ENCODE measurements at places on chromosomes 4 and X.

- DNase-seq = no peak
Observed at GRCh38 chr4:68591204-68591603, 15.1 kb upstream of the UGT2B17 start.

DNA sequence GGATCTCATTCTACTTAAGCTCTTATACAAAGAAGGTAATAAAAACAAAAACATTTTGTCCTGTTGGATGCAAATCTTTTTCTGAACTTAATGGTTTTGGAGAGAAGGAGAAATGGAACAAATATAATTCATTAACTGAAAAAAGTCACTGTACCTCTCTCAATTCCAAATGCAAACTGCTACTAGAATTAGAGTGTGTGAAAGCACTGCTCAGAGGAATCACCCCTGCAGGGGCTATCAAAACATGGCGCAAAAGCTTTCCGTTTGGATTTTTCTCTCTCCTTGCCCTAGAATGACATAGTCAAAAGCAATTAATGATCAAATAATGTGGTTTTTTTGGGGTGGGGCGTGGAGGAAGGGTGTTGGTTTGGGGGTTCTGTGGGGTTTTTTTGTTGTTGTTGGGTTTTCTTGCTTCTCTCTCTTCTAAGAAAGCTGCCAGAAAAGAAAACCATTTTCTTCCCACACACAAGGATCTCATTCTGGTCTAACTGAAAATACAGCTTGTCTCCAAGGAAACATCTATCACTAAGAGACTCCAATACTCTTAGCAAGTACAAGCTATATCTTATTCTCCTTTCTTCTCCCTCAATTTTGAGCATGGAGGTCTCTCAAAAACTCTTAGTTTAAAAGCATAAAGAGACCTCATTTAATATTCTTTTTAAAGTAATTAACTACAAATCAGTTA, 41.6 kb downstream of the USP46 start:
- no peak for DNase-seq

- DNase-seq = no peak
Observed at GRCh38 chrX:130836447-130836846, 66.6 kb downstream of the ENOX2 start.

DNA sequence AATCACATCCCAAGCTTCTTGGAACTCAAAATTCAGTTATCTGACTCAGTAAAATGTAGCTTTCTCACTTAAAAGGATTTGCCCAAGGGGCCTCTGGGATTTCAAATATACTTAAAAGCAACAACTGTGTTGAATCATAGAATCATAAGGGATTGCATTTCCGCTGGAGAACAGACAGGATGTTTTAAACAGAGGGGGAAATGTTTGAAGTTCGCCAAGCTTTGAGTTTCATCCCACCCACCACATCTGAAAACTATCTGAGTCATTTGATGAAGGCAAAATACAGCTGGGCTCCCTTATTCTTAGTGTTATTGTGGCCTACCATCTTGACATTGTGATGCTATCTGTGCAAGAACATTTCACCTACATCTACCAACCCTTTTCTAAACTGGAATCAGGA, 73.5 kb downstream of the PPP1R2C start:
- DNase-seq = no peak

GRCh38 chr4:83558680-83559079, 22.8 kb downstream of the GPAT3 start:
- peak; percentile 52 for DNase-seq

GRCh38 chr4:77917075-77917474, 54.4 kb downstream of the MRPL1 start:
- no peak for DNase-seq

DNA sequence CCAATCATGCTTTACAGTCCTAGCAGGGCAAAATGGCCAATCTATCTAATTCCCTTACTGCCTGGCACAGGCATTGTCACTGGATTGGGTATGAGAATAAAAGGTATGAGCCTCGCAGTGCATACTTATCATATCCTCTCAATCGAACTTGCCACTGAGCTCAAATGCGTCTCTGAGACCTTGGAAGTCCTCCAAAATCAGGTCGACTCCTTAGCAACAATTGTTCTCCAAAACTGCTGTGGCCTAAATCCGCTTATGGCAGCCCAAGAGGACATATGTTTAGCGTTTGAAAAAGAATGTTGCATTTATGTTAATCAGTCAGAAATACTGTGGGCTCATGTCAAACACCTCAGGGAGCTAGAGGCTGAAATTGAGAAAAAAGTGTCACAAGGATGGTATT, 69.7 kb downstream of the SPIN4 start:
- no peak for DNase-seq

DNA sequence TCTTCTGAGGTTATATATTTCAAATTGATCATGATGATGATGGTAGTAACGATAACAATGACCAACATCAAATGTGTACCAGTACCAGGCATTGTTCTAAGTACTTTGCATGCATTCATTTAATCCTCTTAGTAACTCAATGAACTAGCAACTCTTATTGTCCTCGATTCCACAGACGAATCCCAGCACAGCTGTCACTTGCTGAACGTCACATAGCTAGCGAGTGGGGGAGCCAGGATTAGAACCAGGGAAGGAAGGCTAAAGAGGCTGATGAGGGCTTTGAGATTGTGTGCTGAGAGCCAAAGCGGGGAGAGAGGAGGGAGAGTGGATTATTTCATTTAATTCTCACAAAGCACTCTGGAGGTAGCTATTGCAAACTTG, 103.6 kb downstream of the PHOX2B start:
- DNase-seq = no peak

- DNase-seq = no peak
Observed at GRCh38 chr4:182893474-182894080, 23.6 kb downstream of the DCTD start.

DNA sequence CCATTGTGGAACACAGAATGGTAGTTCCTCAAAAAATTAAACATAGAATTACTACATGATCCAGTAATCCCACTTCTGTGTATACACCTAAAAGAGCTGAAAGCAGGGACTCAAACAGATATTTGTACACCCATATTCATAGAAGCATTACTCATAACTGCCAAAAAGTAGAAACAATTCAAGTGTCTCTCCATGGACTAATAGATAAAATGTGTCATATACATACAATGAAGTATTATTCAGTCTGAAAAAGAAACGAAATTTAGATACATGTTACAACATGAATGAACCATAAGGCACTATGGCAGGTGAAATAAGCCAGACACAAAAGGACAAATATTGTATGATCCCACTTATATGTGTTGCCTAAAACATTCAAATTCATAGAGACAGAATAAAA, 145.1 kb downstream of the ANTXR2 start:
- no peak for DNase-seq

DNA sequence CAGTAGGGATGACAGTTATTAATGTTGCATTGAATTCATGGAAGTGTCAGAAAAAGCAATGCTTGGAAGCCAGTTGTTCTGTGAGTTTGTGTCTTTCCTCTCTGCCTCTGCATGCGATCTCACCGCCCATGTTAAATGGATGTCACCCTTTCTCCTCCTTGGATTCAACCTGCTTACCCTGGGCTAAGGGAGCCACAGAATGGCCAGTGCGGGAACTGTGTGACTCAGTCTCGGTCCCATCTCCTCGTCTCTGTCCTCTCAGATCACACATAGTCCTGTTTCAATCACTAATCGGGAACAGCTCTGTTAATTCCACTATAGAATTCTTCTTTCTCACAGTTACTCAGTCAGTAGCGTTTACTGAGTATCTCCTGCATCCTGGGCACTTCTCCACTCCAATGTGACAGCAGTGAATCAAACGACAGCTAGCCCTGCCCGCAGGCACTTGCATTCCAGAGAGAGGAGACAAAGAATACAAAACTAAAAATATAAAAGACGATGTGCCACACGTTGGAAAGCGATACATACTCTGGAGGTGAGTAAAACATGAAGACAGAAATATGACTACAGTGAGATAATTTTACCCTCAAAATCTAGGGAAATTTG, 53.6 kb upstream of the TLR3 start:
- no peak for DNase-seq

- no peak for DNase-seq
Observed at GRCh38 chrX:20309806-20310205, 43.1 kb upstream of the RPS6KA3 start.

DNA sequence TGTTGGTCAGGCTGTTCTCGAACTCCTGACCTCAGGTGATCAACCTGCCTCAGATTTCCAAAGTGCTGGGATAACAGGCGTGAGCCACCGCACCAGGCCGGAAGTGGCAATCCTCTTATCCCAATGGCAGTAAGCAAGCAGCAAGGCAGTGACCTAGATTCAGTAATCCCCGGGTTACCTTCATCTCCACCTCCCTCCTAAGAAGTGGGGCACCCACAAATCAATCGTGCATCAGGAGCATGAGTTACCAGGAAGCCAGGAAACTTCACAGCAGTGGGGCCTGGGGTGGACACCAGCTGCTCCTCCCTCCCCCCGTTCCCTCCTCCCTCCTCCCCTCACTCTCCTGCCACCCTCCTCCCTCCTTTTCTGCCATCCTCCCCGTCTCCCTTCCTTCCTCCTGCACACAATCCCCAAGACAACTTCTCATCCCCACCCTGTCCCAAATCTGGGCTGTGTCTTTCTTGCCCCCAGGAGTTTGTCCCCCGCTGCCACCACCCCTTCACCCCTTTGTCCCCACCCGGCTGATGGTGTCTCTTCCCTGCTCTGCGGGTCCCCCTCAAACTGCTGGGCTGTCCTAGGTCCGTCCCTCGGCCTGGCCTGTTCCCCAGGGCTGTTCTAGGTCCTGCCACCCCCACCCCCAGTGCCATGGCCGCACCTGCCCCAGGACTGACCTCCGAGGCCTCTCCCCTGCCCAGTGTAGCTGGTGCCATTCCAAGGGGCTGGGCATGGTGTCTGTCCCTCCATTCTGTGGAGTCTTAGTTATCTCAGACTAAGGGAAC, 2.2 kb downstream of the PDE6B start:
- no peak for DNase-seq

DNA sequence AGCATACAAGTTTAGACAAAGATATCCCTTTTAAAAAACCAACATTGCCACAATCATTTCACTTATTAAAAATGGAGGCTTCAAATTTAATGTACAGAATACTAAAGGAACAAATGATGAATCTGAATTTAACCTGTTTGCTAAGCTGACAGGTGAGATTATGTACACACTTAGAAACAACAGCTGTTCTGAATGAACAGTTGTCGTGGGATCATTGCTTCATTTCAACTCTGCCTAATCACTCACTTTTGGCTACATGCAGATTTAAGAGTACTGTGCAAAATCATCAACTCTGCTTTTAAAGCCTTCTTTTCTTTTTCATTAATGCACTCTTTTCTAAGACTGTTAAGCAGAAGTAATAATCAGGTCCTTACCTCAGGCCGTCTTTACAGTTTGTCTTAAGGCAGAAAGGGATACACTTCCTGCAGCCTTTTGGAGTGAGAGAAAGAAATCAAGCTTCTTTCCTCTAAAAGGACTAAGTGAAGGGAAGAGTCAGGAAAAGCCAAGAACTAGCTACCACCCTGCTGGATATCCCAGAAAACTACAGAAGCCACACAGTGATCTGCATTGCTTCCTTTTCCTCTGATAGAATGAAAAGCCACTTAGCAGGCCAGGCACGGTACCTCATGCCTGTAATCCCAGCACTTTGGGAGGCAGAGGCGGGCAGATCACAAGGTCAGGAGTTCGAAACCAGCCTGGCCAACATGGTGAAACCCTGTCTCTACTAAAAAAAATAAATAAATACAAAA, 54.7 kb upstream of the NPNT start:
- DNase-seq = no peak

DNA sequence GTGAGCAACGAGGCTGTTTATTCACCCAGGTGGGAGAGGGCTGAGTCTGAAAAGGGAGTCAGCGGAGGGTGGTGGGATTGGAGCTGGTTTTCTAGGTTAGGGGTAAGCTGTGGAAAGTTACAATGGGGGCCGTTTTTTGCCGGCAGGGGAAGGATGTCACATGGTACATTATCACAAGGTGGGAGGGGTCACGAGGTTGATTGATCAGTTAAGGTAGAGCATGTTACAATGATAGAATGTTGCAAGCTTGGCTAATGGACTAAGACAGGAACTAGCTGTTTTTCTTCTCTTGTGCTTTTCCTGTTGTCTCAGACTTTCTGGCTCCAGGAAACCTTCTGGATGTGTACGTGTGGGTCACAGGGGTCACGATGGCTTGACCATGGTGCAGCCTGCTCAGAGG, 536.3 kb upstream of the HTR2C start:
- DNase-seq = no peak

DNA sequence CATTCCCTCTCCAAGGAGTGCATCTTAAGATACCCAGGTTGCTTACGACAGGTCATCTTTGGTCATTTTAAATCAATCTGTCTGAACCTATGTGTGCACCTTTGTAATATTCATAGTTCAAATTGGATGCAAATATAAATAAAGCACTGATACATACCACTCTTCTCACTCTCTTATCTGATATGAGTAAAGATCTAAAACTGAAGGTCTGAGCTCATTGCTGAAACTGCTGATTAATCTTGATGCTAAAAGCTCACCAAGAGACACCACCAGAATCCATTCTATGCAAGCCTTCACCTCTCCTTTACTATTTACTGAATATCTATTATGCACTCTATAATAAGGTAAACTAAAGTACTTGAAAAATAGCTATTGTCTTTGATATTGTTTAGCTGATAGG, 16.6 kb downstream of the HSD17B13 start:
- no peak for DNase-seq

DNA sequence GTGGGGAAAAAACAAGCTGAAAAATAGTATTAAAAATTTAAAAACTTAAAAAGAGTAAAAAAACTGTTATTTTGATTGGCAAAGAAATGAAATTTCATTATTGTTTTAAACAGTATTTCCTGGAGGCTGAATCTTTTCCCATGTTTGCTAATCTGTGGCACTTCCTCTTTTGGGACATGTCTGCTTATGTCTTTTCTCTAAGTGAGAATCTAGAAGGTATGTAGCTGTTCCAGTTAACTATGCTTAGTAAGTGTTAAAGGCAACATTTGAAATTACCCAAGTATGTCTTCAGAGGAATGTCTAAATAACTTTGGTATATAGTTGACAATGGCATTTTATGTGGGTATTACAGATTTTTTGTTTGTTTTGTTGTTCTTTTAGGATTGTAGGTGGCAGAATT, 81.6 kb upstream of the TBC1D9 start:
- no peak for DNase-seq

DNA sequence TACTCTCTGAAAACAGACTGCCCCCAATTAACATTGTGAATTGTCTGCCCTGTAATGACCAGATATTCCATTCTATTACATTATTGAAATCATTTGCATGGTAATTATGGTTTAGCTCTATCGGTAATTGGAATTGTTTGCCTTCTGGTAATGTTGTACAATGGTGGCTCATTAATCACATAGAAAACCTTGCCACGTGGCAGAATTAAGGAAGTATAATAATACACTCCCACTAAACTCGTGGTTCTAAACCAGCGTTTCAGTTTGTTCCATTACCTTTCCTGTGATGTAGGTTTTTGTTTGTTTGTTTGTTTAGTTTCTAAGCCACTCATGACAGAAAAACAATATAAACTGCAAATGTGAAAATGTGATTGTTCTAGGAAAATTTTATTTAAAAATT, 45.1 kb upstream of the TAPT1 start:
- no peak for DNase-seq

DNA sequence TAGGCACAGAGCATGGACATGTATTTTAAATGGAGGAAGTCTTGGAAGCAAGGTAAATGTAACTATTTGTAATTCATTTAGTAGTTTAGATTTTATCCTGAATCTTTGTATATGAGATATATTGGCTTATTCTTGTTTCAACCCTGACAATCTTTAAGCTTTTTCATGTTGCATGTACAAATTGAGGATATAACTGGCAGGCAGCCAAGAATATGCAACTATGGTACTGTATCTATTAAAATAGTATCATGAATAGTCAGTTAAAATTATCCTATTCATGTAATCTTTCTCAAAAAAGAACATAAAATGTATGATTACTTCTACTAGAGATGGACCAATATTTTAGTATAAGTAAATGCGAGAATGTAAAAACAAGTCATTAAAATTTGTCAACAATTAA, 1141.5 kb downstream of the PCDH18 start:
- no peak for DNase-seq
